ENCODE measurements at places on chromosomes 1 and 21.

- DNase-seq: no peak
Measured at GRCh38 chr1:39395357-39395831, 96.0 kb upstream of the BMP8A start.

- DNase-seq: no peak
Measured at GRCh38 chr1:94921977-94922376, 4.9 kb downstream of the CNN3 start.

DNA sequence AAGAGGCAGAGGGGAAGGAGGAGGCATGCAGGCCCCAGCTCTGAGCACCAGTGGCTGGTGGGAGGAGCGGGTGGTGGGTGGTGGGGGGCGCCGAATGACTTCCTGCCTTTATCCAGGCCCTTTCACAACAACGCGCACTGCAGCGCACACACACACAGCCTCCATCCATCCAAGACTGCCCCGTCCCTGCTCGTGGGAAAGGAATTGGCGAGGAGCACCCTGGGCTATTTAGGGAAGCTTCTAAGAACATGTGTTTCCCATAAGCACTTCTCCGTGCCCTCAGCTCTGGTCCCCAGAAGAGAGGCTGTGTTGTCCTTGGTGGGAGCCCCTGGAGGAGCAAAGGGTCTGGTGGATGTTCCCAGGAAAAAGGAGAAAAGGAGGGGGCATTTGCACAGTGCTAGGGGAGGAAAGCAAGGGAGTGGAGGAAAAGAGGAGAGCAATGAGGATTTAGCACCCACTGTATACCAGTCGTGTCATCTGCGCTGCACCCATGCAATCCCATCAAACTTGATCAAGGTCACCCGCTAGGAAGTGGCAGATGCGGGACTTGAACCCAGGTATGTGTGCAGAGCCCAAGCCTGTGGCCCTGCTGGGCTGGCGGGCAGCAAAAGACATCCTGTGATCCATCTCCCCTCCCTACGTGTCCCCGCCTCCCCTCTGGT lies 28.1 kb downstream of the EPHA2 start:
- no peak for DNase-seq

GRCh38 chr1:212291505-212292134 lies 6.4 kb downstream of the PPP2R5A start:
- DNase-seq: peak; percentile 20

DNA sequence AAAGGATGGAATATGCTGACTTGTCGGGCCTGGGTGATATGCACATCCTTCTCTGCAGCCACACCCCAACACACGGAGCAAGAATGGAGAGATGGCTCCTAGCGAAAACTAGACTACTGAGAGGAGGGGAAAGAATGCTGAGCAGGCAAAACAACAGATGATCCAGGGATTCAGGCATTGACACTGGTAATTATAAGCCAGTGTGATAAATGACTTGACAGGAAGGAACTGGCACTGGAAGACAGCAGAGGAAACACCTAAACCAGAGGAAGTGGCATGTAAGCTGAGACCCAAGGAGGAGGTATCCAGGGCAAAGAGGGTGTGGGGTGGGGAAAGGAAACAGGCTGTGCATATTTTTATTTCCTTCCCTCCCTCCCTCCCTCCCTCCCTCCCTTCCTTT lies 31.7 kb upstream of the KHDRBS1 start:
- no peak for DNase-seq

- no peak for DNase-seq
Measured at GRCh38 chr1:110860174-110860573, 12.8 kb upstream of the CD53 start.

GRCh38 chr1:145845144-145845513 lies 301 bp upstream of the NUDT17 start:
- DNase-seq: no peak

All from midbrain (tissue), 1 donor.